ENCODE measurements at places on chromosomes 3 and 15. TPM values are rescaled to one million over a fixed set of nuclear protein-coding genes. Genes with fewer than 3 reads are reported as not detected.

DNA sequence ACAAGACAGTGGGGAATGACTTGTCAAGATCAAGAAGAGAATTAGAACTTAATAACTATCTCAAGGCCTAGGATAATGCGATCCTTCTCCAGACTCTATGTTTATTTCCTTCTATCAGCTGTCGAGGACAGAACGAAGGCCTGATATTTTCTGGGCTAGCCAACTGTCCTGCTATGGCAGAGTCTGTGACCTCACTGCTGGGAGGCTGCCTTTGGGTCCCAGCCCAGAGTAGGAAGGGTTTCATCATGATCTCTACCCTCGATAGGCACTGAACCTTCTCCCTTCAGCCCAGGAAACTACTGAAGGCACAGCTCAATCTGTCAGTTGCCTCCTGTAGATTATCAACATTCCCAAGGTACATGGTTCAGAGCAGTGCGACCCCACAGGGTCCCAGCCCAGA lies 237.2 kb downstream of the ATP8B4 start:
- no peak for DNase-seq

TMEM108 gene
- 19.3 TPM for total RNA-seq

- DNase-seq, result no peak
Measured at GRCh38 chr3:195693428-195694216, 27.2 kb upstream of the MUC20 start.

FGD5 gene
- 48.7 TPM for total RNA-seq

DNA sequence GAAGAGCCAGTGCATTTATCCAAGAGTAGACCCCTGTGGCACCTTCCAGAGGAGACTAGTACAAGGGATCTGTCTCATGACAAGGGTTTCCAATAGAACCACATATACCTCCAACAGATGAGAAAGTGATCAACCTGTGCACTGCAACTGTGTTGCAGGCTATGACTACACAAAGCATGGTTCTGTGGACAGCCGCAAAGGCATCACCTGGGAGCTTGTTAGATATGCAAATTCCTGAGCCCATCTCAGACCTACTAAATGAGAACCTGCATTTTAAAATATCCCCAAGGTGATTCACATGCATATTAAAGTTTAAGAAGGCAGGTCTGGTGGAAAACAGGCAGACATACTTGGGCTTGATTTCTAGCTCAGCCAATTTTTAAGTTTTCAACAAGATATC lies 368.7 kb downstream of the FOXP1 start:
- no peak for DNase-seq

GRCh38 chr15:58547628-58548307 lies 116.0 kb downstream of the LIPC start:
- no peak for DNase-seq

GRCh38 chr3:62178032-62178431 lies 195.3 kb downstream of the FEZF2 start:
- DNase-seq, result no peak

GRCh38 chr15:48702569-48703236 lies 57.2 kb upstream of the FBN1 start:
- DNase-seq, result no peak

APH1B gene
- total RNA-seq, result 32.2 TPM

DNA sequence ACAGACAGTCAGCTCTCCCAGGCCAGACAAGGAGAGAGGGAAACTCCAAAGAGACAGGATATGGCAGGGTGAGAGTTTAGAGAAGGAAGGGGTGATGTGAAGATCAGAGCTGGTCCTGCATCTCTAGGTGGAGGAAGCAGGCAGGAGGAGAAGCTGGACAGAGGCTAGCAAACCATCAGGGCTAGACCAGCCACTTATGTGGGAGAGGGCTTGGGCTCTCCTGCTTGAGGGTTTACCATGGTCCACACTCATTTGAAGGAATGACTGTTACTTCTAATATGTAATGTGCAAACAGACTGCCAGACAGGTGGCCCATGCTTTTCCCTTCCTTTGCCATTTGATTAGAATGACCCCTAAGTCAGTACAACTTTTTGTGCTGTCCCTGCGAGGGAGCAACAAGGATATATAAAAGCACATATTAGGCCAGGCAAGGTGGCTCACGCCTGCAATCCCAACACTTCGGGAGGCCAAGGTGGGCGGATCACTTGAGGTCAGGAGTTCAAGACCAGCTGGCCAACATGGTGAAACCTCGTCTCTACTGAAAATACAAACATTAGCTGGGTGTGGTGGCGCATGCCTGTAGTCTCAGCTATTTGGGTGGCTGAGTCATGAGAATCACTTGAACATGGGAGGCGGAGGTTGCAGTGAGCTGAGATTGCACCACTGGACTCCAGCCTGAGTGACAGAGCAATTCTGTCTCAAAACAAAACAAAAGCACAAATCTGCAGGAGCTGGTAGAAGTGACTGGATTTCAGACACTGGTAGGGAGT lies 41.0 kb upstream of the MANF start:
- DNase-seq, result no peak

- no peak for DNase-seq
Measured at GRCh38 chr3:123104550-123104949, 37.7 kb downstream of the PDIA5 start.

TNNC1 gene
- total RNA-seq, result 30.7 TPM

DNA sequence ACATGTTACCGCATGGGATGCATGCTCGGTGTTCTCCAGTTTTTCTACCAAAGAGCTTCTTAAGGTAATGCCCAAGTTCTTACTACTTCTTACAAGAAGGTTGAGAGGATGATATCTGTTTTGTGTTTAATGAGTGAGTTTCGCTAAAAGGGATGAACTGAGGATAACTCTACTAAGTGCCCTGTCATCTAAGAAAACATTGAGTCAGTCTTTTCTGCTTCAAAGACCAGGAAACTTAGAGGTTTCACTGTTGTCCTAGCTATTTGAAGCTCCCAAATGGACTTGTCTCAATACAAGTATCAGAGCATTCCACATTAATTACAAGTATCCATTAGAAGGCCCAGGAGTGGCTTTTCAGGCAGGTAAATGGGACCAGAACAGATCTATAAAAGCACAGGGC lies 296.2 kb downstream of the KBTBD8 start:
- DNase-seq, result no peak

GRCh38 chr15:70517194-70517590 lies 246.2 kb downstream of the UACA start:
- no peak for DNase-seq

- DNase-seq, result no peak
Measured at GRCh38 chr3:83655083-83655482, 1303.7 kb upstream of the CADM2 start.

DNA sequence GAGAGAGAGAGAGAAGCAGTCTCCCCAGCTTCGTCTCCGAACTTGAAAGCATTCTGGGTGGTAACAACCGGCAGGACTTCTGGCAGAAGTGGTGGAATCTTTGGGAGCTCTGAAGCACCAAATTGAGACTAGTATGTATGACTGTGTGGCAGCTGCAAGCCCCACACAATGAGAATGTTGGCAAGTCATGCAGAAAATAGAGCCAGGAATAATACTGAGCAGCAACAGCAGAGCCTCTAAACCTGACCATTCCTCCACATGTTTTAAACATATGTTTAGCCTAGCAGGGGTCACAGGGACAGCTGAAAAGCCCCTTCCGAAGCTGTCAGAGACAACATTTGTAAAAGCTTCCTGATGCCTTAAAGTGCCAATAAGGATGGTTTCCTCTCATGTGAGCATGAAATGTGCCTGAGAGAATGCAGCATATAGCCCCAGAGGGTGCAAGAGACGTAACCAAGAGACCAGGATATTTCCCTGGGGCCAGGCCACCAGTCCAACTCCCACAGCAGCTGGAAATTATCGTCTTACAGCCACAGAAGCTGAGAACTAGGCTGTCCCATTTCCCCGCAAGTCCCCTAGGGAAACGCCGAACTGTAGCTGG lies 178.6 kb upstream of the CCDC54 start:
- no peak for DNase-seq

DNA sequence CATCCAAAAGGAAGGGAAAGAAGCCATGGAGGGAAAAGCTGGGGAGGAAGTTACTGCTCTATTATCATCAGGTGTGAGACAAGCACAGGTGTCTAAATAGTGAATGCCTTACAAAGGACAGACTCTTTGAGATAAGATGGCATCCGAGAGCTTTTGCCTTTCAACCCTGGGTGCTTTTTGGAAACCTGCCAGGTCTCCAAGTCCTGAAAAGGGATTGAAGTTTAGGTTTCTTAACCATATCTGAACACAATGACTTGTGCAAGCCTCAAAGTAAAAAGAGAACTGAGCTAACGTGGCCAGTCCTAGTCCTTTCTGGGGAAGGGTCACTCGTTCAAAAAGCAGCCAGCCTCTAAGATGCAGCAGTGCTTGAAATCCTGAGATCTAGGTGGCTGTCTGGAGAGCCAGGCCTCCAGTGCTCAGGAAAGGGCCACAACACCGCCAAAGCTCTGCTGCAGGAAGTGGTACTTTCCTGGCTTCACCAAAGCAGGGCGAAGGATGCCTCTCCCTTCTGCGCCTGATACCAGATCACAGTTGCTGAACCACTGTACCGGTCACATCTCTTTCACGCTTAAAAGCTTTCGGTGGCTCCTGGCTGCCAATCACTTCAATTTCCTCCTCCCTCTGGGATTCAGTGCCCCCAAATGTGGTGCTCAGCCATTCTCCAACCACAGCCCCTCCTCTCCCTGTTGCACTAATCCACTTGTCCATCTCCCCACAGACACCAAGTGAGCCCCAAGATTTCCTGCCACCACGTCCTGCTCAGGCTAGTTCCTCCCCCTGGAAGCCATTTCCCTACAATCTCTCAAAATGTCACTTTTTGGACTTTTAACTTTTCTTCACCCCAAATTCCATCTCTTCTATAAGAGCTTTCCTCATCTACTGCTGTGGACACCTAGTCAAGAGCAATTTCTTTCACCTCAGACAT lies 104.1 kb upstream of the LPP start:
- no peak for DNase-seq

GRCh38 chr15:66080717-66081398 lies 172.7 kb downstream of the MEGF11 start:
- no peak for DNase-seq

GRCh38 chr15:56734013-56734635 lies 815 bp upstream of the ZNF280D start:
- DNase-seq, result peak; percentile 10

HERC2 gene
- total RNA-seq, result 56.5 TPM

HYAL1 gene
- total RNA-seq, result 41.3 TPM

DNA sequence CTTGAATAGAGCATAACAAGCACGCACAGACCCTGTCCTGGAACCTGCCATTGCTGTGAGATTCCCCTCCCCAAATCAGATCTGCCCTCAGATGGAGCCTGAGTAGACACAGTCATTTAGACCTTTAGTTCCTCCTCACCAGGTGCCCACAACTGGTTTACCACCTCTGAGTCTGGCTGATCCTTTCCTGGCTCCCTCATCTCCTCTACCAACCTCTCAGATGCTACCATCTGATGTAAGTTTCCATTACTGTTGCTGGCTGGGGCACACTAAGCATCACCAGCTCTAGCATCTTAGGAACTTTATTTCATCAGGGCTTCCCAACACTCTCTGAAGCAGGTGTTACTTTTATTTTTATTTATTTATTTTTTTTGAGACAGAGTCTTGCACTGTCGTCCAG lies 288.3 kb downstream of the TLE3 start:
- no peak for DNase-seq

ESYT3 gene
- total RNA-seq, result 44.4 TPM

- DNase-seq, result no peak
Measured at GRCh38 chr3:69569520-69569919, 169.7 kb upstream of the MITF start.

DNA sequence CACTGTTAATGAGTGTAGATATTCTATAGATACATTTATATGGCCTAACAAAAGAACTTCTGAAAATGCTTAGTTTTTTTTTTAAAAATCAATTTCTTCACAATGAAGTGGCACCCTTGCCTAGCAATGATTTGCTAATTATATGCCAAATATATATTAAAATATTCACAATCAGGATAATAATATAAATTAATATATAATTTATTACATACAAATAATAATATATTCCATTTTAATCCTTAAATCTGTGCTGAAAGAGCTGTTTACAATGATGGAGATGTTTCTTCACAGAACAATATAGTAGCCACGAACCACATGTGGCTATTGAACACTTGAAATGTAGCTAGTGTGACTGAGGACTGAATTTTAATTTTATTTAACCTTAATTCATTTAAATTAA lies 648.4 kb upstream of the GBE1 start:
- no peak for DNase-seq

SLC41A3 gene
- total RNA-seq, result 35.1 TPM

SNX22 gene
- 6.2 TPM for total RNA-seq

All from left lung (tissue), 14 donors.